Hematopoietic multipotent progenitor cell treated with erythropoietin and hydrocortisone succinate and interleukin-3 and kit ligand, for 17 days (in vitro differentiated cells): ENCODE measurements at places on chromosomes 11 and 22.
A peak's percentile ranks its signal among the peaks of the same experiment; 100 is the strongest.

- no peak for DNase-seq
These were observed 19.8 kb downstream of the MRGPRG start for GRCh38 chr11:3198815-3199214.

- DNase-seq, result no peak
These were observed 87.7 kb downstream of the TMPRSS5 start for GRCh38 chr11:113618360-113618759.

GRCh38 chr11:62461740-62462507 is 43.1 kb downstream of the SCGB1A1 start:
- DNase-seq, result peak; percentile 74

DNA sequence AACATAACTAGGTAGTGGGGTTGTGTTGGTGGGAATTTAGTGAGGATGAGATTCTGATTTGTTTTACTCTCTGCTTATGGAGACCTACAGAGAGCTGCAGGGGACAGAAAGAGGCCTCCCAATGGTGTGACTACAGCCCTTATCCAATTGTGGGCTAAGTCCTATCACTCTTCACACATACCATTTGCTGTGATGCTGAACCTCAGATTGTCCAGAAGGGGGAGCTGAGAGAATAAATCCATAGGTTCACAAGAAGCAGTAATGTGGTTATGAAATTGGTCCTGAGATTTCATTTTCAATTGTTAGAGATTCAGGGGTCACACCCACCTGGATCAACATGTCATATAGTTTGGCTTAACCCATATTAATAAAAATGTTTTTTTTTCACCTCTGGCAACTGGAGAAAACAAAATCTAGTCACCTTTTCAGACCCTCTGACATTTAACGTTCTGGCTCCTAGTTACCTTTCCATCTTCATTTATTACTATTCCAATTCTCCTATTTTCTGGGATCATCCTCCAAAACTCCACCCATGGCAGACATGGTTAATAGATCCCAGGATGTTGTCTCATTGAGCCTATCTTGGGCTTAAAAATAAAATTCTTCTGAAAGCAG is 53.3 kb upstream of the PTPN5 start:
- DNase-seq, result no peak

- no peak for DNase-seq
These were observed 11.2 kb upstream of the GAB2 start for GRCh38 chr11:78428773-78429172.

- no peak for DNase-seq
These were observed 29.1 kb downstream of the PPIL2 start for GRCh38 chr22:21694795-21695429.

- no peak for DNase-seq
These were observed 146.2 kb upstream of the RASSF10 start for GRCh38 chr11:12862696-12863469.

DNA sequence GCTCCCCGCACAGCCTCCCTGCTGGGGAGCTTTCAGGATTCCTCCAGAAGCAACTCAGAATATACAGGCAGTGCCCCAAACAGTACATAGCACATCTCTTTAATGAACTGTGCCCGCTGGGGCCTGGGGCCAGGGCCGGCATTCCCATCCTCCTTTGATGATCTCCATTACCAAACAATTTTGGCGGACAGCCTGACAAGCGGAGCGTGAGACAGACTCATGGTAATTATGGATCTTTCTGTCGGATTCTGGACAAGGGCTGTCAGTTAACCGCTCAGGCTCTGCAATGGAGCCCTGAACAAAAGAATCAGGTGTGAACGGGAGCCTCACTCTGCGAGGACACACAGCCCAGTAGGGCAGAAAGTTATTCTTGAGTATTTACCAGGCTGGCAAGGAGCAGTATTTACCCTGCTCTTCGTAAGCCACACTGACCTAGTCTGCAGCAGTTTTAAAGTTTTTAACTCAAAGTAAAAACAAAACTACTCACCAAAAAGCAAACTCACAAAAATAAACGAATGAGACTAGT is 174.0 kb downstream of the TBC1D22A start:
- no peak for DNase-seq

GRCh38 chr22:44595841-44596341 is 97.9 kb upstream of the RTL6 start:
- no peak for DNase-seq

DNA sequence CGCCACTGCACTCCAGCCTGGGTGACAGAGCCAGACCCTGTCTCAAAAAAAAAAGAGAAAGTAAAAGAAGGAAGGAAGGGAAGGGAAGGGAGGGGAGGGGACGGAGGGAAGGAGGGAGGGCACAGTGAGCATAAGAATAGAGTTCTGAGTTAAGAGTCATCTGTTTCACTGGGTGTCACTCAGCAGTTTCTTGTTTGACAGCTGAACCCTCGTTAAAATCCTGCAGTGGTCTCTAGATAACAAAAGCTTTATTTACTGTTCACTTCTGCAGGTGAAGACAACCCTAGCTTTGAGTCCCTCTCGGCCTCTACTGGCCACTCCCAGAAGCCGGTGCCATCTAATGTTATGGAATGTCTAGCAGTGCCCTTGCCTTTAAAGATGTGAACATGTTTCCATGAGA is 71.2 kb downstream of the CLPB start:
- no peak for DNase-seq

DNA sequence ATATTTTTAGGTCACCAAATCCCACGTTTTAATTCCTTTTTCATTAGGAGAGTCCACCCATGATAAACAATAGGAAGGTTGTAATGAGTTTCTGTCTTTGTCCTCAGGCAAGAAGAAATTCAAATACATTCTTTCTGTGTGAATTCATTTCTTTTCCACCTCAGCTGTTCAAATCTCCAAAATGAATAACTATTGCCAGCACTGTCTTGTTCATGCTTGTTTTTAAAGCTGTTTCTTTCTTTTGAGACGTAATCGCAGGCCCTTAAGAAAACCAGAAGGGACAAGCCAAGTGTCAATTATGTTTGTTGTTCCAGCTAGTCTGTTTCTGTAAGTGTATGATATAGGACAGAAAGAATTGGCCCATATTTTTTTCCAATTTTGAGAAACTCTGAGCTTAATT is 20.2 kb downstream of the MMP27 start:
- DNase-seq, result no peak
